ENCODE measurements at places on chromosomes 11 and 22.

- DNase-seq = no peak
Measured at GRCh38 chr11:106848526-106848925, 169.8 kb downstream of the GUCY1A2 start.

GRCh38 chr22:44335066-44335839 lies 22.5 kb upstream of the SHISAL1 start:
- DNase-seq = no peak

GRCh38 chr11:24635588-24636290 lies 138.9 kb downstream of the LUZP2 start:
- no peak for DNase-seq

- no peak for DNase-seq
Measured at GRCh38 chr11:122788781-122789535, 49.3 kb upstream of the CRTAM start.

DNA sequence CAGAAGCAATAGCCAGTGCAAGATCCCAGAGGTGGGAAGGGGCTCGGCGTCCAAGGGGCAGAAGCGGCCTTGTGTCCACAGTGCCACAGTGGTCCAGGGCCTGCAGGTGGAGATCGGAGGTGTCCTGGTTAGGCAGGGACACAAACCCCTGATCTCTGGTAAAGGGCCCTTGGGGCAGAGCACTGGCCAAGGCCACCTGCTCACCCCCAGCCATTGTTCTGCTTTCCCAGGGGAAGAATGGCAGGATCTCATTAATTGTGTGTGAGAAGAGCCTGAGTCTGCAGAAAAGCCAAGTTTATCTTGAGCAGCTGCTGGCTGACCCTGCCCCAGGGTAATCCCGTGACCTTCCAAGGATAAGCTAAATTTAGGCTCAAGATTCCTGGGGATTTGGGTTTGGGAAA lies 3.1 kb upstream of the CLDN5 start:
- no peak for DNase-seq

Measured in right hindlimb (tissue), 1 donor.